Activated CD4-positive, alpha-beta T cell treated with anti-CD3 and anti-CD28 coated beads for 24 hours (primary cell): ENCODE measurements at places on chromosomes 7 and 10.

GRCh38 chr10:51653025-51653424 is 46.4 kb downstream of the CSTF2T start:
- DNase-seq = no peak

DNA sequence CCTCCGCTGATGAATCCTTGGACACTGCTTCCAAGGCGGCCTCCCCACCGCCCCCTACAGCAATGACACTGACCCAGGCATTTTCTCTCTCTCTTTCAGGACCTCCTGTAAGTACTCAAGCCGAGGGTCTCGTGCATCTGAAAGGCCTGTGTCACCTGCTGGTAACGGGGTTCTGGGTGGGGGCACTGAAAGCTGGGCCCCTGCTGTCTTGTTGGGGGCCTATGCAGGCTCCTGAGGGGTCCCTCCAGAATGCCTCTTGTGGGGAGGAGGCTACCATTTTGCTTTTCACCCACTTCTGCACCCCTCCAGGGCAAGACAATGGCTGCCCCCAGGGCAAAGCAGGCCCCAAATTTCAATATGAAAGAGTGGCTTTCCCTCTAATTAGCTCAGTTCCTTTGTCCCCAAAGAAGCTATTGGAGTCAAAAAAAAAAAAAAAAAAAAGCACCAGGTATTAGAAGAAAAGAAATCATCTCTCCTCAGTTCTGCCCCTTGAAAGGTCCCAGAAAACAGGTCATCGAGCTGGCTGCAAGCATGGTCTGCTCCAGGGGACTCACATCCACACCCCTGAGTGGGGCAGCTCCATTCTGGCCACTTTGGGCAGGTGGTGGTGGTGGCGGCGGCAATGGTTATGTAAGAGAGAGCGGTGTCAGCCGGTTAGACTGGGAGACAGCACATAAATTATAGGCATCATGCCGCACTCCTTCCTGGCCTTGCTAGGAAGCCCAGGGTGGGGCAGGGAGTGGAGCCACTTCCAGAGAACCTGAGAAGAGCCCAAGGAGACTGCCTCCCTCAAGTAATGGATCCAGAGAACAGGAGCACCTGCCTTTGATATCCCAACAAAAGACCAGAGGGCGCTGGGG is 66.2 kb downstream of the COL13A1 start:
- DNase-seq = no peak

- no peak for DNase-seq
Observed at GRCh38 chr7:73478549-73478948, 43.5 kb downstream of the BAZ1B start.

DNA sequence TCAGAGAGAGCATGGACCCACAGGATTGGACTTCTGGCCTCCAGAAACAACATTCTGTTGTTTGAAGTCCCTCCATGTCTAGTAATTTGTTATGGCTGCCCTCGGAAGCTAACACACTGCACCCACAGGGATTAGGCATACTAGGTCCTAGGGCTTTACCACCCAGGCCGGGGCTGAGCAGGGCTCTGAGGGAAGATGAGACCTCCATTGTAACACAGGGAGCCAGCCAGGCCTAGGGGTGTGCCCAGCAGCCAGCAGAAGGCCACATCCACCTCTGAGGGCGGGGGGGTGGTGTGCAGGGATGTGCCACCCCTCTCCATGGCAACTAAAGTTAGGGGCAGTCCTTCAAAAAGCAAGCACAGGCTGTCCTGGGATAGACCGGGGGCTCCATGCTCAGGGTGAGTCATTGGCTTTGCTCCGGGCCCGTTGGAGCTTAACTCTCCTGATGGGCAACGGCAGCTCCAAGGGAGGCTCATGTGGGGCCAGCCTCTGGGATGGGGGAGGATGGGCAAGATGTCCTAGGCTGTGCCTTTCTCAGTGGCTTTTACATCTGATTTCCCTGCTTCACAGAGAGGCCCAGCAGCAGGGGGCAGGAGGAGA is 96.6 kb upstream of the GPR26 start:
- no peak for DNase-seq

DNA sequence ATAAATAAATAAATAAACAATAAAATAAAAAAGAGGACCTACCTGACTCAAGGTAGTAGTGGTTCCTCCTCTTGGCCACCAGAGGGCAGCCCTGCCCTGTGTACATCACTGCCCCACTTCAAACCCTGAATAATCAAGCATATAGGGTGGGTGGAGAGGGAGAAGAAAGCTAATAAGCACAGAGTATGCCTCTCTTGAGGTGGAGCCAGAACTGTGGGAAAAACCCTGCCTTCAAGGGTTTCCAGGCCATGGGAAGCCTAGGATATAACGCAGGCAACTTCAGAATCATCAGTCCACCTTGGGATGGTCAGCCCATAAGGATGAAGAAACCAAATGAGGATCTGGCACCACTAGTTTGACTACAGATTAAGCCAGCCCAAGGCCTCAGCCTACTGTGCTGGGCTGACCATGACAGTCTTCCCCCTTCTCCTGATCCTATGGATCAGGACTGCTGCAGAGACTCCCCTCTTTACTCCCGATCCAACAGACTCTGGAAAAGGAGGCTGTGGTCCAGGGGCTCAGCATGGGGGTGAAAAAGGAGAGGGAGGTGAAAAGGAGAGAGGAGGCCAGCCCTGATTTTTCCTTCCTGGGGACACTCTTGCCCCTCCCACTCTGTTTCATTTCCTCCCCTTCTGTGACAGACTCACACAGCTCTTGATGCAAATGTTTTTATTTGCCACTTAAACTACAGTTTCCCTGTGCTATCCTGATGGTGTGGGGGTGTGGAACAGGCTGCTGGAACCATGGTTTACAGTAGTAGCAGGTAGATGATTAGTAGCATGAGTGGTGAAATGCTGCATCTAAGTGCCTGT is 10.1 kb downstream of the AVPI1 start:
- DNase-seq = peak; percentile 22

GRCh38 chr7:50261593-50261992 is 42.9 kb upstream of the IKZF1 start:
- no peak for DNase-seq

- DNase-seq = no peak
Observed at GRCh38 chr7:56447864-56448693, 331.9 kb upstream of the NUPR2 start.

- DNase-seq = no peak
Observed at GRCh38 chr7:5388273-5388901, 35.2 kb downstream of the TNRC18 start.

DNA sequence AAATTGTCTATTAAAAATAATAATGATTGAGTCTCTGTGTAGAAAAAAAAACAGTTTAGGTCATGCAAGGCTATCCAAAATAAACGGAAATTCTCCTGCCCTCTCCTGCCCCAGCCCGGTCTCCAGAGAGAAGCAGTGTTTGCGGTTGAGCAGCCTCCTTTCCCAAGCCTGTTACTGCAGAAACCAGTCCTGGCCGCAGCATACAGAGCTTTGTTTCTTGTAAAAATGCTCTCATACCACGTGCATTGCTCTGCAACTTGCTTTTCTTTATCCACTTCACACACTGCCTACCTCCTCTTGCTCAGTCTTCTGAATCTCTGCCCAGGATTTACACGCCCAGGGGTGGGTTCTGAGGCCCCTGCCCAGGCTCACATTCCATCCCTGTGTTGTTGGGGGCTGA is 34.4 kb upstream of the CUL1 start:
- DNase-seq = no peak

DNA sequence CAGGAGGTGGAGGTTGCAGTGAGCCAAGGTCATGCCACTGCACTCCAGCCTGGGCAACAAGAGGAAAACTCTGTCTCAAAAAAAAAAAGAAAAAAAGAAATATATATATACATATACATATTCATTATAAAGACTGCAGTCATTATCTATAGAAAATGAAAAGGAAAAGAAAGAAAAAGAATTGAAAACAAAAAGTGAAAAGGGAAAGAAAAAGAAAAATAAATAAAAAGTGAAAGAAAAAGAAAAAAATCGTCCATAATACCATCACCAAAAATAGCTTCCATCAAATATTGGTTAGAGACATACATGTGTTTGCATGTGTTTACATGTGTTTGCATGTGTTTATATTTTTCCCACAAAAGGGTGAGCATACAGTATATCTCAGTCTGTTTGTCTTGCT is 105.5 kb upstream of the PARD3 start:
- no peak for DNase-seq

DNA sequence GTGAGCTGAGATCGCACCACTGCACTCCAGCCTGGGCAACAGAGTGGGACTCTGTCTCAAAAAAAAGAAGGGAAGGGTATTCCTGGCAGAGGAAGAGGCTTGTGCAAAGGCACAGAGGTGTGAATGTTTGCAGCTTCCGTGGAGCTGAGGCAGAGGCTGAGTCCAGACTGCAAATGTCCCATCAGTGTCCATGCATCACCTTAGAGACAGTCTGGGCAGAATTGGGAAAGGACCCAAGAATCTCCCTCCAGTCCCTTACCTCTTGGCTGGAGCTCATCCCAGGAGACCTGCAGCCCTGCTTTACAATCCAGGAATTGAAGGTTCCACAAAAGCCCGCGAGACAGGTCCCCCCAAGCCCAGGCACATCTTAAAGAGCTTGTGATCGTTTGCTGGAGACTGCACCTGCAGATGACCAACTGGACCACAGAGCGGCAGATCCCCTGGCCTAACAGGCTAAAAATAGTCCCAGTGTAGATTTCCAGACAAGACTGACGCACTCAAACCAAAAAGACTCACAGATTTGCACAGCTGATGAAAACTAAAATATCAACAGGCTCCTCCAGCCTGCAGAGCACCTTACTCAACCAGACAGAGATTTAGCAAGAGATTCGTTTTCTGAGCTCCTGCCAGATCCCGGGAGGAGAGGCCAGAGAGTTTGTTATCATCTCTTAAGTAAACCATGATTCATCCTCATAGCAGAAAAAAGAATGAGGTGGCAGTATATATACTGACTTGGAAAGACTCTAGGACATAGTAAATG is 22.9 kb upstream of the NANOS1 start:
- no peak for DNase-seq

DNA sequence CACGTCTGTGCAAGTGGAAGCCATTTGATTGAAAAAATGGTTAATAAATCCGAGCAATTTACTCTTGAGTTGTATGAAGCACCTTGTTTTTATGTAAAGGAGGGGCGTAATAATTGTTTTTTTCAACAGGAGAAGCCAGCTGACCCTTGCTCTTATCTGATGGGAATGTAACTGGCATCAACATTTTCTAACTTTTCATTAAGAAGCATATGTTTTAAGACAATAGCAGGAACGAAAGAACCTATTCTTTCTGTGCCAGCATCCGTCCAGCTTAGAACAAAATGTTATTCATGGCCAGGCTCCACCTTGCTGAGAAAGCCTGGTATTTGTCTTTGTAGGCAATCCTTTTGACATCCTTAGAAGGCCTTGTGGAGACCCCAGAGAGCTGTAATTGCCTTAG is 22.2 kb upstream of the AFAP1L2 start:
- no peak for DNase-seq

DNA sequence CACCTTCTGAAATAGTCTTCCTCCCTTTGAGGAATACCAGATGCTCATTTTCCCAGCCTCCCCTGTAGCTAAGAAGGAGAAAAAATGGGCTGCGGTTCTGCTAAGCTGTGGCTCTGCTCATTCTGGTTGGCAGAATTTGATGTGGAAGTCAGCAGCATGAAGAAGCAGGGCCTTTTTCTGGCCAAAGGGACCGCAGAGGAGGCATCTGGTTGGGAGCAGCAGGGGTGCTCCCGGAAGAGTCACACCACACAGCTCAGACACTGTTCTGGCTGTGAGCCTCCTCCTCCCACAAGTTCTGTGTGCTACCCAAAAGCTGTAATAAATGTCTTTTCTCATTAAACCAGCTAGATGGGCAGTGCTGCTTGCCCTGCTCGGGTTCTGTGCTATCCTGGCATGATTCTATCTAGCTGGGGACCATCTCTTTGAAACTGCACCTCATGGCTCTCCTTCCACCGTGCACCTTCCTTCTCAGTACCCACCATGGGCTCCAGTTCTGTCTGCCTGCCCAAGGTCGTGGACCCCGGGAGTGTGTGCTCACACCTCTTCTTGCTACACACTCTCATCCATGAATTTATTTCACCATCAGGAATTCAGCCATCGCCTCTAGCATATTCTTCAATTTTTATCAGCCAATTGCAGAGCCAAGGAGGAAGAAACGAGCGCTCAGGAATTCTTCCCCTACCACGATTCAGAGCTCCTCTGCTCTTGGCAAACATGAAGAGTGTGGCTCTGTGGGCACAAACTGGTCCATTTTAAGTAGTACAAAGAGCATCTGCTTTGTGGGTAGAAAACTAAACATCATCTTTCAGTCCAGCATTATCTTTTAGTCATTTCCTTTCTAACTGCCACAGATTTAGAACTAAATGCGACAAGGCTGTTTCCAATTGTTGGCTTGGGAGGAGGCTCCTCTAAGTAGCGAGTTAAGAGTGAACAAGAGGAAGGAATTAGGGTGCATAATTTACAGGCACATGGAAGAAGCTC is 76.9 kb downstream of the FAM171A1 start:
- DNase-seq = no peak

DNA sequence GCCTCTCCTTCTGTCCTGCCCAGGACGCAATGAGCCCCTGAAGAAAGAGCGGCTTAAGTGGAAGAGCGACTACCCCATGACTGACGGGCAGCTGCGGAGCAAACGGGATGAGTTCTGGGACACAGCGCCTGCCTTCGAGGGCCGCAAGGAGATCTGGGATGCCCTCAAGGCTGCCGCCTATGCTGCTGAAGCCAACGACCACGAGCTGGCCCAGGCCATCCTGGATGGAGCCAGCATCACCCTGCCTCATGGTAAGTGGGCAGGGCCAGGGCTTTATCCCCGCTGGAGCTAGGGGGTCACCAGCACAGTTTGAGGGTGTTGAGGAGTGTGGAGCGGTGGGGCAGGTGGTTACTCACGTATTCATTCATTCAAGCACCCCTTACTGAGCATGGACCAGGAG is 4.7 kb upstream of the ANKRD2 start:
- no peak for DNase-seq

DNA sequence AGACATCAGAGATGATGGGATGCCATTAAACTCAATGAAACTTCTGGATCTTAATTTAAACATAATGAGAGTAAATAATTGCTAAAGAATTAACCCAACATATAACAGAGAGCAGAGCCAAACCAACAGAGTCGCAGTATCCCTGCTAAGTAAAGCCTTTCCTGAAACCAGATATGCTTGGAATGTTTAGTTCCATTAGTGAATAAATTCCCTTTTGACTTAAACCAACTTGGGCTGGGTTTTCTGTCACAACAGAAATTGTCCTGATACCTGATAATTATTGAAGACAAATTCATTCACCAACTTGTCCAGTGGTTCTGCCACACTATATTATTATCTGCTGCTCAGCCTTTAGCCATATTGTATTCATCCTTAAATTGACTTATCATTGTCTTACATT is 286.7 kb downstream of the FZD1 start:
- DNase-seq = no peak

- DNase-seq = no peak
Observed at GRCh38 chr7:27189997-27190748, 5.1 kb upstream of the HOXA11 start.

- no peak for DNase-seq
Observed at GRCh38 chr7:84664626-84665025, 470.0 kb upstream of the SEMA3A start.

- no peak for DNase-seq
Observed at GRCh38 chr7:110001254-110001938, 1089.5 kb upstream of the LRRN3 start.

DNA sequence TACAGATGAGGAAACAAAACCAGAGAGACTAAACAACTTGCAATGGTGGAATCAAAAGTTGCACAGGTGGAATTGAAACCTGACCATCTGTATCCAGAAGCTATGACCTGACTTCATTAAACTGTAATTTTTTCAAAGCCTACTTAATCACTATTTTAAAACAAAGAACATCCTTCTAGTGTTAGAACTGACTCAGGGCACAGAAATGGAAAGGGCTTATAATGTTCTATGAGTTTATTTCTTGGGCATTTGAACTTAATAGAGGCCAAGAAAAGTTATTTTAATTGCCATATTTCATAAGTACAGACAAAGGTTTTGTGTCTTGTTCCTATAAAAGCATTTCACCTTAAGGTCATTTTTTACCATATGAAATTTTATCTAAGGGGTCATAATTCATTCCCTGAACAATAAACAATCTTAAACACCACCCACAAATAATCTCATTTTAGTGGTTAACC is 8.8 kb downstream of the ITGB1 start:
- DNase-seq = no peak
